ENCODE measurements at places on chromosomes 6 and 20.
A peak's percentile ranks its signal among the peaks of the same experiment; 100 is the strongest.

- DNase-seq: no peak
These were observed 113.5 kb downstream of the JARID2 start for GRCh38 chr6:15359335-15359862.

DNA sequence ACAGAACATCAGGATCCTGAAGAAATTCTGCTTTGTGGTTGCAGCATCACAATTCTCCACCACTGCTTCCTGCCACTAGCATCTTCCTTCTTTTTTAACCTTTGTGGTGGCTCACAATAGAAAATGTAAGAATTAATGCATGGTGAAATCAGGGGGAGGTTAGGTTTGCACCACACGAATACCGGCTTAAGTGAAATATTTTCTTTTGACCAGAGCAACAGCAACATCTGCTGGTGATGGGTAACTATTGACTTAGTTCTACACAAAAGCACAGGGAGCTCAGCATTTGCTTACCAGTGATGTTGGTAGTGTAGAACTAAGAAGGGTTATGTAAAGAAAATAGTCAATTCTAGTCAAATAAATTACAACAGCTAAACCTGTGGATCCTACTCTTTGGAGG is 280.5 kb downstream of the SYNE1 start:
- no peak for DNase-seq

DNA sequence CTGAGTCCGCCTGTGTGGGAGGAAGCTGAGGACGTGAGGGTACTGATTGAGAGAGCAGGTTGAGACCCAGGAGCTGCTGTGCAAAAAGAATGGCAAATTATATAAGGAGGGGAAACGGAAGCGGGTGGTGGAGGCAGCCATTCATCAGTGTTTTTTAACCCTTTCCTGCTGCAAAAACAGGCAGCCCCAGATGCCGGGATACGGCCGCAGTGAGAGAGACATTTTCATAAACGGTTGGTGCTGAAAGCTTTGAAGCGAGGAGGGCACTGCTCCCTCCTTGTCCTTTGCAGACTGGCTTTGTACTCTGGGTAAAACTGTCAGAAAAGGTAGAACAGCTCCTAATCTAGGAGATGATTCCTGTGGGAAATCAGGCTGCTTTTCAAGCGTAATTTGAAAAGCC is 56.4 kb downstream of the TTI1 start:
- DNase-seq: peak; percentile 41

DNA sequence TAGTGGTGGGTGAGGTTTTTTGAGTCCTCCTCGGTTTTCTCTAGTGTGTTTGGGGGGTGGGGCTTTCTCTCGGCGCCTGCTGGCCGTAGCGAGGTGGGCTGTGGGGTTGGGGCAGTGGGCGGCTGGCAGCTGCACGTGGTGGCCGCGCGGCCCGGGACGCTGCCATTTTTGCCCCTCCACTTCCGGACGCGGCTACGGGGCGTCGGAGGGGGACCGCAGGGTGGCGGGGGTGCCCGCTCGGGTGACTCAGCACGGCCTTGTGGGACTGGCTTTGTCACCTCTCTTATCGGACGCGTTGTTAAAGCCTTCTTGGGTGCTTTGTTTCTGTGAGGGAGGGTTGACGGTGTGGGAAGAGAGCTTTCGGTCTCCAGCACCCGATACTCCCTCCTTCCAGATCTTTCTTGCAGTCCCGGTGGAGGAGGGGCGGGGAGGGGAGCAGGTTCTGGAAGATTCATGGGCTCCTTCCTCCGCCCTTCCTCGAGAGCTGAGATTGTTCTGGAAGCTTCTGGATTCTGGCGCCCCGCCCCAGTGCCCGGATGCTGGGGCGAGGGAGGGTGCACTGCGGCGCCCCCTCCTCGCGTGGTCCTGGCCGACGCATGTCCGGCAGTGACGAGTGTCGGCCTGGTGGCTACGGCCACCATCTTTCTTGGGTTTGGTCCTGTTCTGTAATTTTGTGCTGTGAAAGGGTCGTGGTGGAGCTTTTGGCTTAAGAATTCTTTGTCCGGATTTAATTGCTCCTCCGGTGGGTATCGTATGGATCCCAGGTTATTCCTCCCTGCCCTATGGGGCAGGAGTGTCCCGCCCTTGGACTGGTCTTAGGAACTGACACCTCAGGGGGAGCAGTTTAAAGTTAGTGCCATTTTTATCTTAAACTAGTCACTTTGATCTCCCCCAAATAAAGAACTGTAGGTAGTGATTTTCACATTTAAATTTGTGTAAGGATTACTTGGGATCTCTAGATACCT is 719 bp downstream of the HSP90AB1 start:
- peak; percentile 47 for DNase-seq

DNA sequence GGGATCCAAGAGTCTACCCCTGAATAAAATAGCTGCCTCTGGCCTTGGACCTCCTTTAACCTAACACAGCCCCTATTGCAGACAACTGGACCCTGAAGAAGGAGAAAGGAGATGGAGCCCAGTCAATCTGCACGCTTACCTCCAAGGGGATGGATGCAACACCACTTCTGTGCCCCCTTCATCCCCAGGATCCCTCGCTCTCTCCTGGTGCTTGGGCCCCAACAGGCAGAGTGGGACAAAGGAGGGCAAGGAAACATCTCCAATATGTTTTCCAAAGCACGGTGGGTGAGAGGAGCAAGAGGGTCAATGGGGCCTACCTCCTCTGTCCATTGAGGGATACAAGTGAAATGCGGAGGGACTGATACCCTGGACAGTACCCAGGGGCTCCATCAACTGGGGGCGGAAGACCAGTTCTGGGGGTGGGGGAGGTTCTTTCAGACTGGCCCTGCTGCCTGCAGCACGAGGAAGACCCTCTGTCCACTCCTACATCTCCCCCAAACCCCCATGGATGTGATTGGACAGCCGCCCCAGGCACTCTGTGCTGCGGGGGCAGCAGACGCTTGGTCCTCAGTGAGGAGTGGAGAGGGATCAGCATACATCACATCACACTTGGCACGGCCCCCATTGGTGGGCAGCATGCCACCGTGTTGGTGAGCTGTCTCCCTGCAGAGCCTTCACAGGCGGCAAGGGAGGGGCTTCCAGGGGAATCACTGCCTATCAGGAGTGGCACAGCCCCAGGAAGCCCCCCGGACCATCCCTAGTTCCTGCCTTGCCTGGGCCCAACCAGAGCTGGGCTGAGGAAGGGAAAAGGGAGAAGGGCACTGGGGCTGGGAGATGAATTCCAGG is 70.6 kb downstream of the MRPL14 start:
- no peak for DNase-seq

- no peak for DNase-seq
These were observed 72.8 kb downstream of the RTN4IP1 start for GRCh38 chr6:106556368-106556960.

GRCh38 chr20:16701296-16701695 is 28.5 kb upstream of the SNRPB2 start:
- DNase-seq: no peak

DNA sequence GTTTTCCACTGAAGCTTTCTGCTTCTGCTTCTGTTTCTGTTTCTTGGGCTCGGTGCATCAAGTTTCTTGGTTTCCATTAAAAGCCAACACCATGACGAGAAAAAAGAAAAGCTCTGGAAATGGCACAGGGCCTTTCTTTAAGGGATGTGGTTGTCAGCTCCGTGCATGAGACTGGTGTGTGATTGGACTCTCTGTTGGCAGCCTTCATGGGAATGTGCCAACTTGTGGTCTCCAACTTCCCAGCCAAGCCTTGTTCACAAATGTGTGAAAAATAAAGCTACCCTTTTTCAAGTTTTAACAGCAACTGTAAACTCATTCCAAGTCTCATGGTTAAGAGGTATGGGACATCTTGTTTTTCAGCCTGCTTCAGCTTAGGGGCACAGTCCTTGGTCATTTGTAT is 68.7 kb upstream of the CST7 start:
- no peak for DNase-seq

DNA sequence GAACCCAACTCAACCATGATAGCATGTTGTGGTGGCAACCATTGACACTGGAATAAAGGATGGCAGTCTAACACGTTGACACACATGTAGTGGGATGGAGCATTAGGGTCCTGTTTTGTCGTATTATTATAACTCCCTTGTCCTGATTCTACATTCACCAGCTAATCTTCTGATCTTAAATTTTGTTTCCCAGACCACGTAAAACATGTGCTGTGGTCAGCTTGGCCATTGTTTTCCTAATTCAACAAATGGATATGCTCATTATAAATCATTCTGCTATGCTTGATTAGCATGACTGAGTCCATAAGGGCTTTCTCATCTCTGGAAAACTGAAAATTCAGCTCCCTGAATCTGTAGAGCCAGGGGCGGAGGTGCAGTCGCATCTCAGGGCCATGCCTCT is 15.0 kb downstream of the MRAP2 start:
- DNase-seq: no peak

DNA sequence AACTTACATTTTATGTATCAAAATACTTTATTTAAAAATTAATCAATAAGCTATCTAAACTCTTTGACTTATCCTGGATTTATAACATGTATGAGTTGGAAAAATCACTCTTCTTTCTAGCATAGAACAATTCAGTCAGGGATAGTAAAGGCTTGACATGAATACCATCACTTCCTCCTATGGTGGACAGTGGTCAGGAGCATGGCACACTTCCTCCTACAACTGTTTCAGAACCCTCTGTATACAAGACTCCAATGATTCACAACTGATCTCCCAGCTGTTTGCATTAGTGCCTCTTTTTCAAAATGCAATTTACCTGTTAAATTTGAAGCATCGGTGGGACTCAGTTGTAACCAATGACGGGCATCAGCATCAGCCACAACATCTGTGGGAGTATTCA is 129.7 kb downstream of the RALGAPA2 start:
- DNase-seq: no peak

- DNase-seq: no peak
These were observed 21.0 kb downstream of the NOL7 start for GRCh38 chr6:13635948-13636658.

- DNase-seq: no peak
These were observed 7.9 kb downstream of the RNF24 start for GRCh38 chr20:4007383-4008025.

DNA sequence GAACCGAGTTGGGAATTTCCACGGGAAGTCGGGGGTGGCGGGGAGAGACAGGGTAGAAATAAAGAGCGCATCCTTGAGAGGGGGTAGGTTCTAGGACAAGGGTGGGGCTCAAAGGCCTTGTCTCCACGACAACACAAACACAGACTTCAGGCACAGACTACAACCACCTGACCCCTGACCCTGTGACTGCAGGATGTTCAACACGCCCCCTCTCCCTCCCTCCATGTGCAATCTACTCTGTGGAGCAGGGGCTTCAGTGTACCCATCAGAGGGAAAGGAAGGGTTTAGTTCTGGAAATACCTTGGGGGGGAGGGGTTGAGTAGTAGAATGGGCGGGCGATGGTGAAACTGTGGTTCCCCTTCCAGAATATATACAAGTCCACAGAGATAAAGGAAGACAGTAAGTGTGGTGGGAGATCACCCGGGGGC is 651 bp upstream of the TAPBP start:
- peak; percentile 33 for DNase-seq

DNA sequence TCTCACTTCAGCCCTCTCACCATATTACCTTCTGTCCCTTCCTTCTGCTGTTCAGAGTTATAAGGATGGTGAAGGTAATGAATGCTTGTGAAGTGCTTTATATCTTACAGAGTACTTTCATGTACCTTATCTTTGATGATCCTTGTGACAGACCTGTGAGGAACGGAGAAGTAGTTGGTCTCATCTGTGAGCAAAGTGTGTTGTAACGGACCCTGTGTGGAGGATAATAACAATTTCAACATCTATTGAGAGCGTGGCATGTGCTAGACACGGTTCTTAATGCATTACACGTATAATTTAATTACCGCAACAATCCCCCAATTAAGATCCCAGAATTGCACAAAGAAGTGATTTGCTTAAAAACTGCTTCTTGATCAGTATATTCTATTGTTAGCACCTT is 124.6 kb downstream of the ANKS1A start:
- DNase-seq: no peak

DNA sequence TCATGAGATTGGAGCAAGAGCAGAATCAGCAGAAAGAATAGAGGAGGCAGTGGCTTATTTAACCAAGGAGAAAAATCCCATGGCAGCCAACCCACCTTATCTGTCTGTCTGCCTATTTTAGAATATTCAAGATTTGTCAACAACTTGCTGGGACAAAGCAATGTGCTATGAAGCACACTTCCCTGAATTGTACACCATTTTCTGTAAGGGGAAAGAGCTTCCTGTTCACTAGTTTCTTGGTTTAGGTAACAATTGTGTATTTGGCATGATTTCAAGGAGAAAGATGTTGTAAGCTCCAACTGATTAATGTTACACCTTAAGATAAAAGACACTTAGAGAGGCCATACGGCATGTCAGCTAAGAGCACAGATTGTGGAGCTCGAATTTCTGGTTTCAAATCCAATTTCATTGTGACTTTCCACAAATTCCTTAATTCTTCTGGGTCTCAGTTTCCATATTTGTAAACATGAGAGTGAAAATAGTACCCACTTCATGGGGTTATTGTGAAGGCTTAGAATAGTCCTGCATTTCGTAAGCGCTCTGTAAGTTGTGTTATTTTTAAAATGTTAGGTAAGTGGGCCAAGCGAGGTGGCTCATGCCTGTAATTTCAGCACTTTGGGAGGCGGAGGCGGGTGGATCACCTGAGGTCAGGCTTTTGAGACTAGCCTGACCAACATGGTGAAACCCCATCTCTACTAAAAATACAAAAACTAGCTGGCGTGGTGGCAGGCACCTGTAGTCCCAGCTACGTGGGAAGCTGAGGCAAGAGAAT is 4.8 kb upstream of the MUC22 start:
- DNase-seq: no peak

DNA sequence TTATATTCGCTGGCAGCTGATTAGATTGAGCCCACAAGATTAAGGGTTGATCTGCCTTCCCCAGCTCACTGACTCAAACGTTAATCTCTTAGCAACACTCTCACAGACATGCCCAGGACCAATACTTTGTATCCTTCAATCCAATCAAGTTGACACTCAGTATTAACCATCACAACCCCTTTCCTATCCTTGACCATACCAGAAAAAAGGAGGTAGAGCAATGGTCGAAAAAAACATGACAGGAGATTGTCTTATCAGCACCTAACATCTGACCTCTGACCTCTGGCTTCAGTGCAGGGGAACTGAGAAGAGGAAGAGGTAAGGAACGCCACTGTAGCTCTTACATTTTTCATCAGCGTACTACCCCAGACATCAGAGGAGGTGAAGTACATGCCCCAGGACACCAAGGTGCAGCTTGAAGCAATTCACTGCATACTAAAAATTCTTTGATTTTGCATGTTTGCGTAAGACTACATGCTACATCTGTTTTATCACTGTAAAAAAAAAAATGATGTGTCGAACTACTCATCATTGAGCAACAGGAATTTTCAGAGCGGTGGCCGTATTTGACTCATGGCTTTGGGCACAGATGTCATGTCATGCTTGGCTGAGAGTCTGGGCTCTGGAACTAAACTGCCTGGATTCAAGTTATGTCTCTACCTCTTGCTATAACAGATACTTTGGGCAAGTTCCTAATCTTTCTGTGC is 188.0 kb upstream of the TAB2 start:
- no peak for DNase-seq

DNA sequence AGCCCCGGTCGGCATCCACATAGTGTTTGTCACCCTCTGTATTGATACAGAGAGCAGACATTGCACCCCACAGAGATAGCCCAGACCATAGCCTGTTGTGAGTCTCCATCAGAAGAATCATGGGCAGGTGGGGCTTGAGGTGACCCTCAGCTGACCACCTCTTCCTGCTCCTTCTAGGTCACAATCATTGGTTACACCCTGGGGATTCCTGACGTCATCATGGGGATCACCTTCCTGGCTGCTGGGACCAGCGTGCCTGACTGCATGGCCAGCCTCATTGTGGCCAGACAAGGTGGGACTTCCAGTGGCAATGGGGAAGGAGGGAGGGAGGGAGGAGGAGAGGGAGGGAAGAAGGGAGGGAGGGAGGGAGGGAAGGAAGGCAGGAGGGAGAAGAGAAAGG is 61.4 kb upstream of the RIN2 start:
- DNase-seq: no peak
